ENCODE measurements at places on chromosomes 6 and 20.

- no peak for DNase-seq
Observed at GRCh38 chr6:71468038-71468437, 179.4 kb downstream of the OGFRL1 start.

DNA sequence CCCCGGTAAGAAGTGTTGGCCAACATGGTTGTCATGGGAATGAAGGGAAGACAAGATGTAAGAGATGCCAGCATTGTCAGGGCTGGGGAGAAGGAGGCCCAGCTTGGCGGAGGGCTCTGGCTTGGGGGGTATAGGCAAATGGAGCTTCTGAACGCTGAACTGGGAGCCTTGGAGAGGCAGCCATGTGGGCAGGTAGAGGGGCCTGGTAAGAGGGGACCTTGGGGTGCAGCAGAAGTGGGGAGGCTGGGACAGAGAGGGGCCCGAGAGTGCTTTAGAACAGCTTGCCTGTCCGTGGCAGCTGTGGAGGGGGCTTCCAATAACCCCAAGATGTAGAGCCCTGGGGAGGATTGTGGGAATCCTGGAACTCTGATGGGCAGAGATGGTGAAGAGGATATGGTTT is 3.0 kb downstream of the SLC22A1 start:
- no peak for DNase-seq

GRCh38 chr6:169142538-169142844 is 111.2 kb downstream of the THBS2 start:
- DNase-seq, result no peak

GRCh38 chr6:106063448-106063850 is 22.7 kb upstream of the PRDM1 start:
- no peak for DNase-seq

- no peak for DNase-seq
Observed at GRCh38 chr6:36596356-36596755, 2.2 kb downstream of the SRSF3 start.

GRCh38 chr6:161100072-161100471 is 108.5 kb downstream of the MAP3K4 start:
- DNase-seq, result no peak

GRCh38 chr6:12595161-12595811 is 121.3 kb upstream of the PHACTR1 start:
- no peak for DNase-seq

- DNase-seq, result no peak
Observed at GRCh38 chr6:25008707-25009392, 73.1 kb upstream of the RIPOR2 start.

DNA sequence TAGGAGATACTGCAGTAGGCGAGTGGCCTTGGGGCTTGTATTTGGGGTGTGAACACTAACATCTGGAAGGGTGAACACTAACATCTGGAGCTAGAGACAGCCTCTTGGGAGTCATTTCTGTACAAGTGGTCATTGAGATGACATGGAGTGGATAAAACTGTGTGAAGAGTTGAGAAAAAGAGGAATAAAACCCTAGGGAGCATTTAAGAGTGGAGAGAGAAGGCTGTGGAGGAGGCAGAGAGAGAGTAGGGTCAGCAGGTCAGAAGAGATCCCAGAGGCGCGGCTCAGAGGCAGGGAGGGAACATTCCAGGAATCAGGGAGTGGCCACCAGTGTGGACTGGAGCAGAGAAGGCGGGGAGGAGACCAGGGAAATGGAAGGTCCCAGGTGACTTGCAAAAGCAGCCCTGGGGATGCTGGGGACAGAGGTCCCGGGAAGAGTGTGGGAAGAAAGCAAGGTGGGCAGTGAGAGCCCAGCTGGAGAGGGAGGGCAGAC is 202.0 kb upstream of the RNF24 start:
- no peak for DNase-seq

GRCh38 chr20:42714298-42715141 is 475.2 kb downstream of the PTPRT start:
- DNase-seq, result no peak

- no peak for DNase-seq
Observed at GRCh38 chr6:33869826-33870423, 66.1 kb upstream of the MLN start.

DNA sequence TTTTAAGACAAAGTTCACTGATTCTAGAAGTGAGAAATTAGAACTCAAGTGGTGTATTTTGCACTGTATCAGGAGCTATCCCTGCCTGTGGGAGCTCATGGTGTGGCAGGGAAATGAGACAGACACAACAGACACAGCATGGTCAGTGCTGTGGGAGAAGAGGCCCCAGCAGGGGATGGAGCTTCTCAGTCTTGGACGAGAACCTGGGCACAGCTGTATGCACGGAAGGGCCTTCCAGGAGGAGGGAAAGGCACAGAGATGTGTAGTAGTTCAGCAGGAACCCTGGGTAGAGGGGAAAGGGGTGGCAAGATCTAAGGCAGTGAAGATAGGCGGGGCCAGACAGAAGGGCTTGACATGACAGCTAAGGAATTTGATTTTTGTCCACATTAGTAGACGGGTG is 48.8 kb upstream of the KIF25 start:
- no peak for DNase-seq

- no peak for DNase-seq
Observed at GRCh38 chr20:35626386-35627001, 10.9 kb downstream of the SPAG4 start.

- no peak for DNase-seq
Observed at GRCh38 chr6:74956559-74957428, 249.1 kb downstream of the COL12A1 start.

DNA sequence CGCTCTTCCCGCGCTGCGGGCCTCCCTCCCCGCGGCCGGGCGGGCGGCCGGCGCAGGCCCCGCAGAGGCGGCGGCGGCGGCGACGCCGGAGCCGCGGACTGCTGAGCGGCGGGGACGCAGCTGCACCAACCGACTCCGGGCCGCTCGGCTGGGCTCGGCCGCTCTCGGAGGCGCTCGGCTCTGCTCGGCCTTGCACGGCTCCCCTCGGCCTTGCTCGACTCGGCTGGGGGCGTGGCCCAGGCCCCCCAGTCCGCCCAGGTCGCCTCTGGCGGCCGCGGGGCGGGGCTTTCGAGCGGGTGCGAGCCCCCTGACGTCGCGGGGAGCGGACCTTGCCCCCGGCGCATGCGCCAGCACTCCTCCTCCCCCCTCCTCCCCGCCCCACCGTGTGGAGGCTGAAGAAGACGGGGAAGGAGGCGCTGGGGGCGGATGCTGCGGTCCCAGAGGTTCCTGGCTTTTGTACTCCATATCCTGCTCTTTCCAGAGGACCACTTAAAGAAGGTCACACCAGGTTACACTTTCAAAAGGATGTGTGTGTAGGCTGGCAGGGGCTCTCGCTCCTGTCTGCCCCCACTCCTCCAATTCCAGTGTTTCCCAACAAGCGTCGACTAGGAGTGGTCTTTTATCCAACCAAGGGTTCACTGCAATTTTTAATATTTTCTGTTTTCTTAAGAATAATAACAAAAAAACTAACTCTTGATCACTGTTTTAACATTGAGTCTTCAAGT is at the start of gene ZHX3:
Gene ZHX3, minus strand, starts transcription at position 186 of the 725 bp plus-strand sequence. CDS start 112,815 bp downstream, outside the sequence.
- peak; percentile 87 for DNase-seq

DNA sequence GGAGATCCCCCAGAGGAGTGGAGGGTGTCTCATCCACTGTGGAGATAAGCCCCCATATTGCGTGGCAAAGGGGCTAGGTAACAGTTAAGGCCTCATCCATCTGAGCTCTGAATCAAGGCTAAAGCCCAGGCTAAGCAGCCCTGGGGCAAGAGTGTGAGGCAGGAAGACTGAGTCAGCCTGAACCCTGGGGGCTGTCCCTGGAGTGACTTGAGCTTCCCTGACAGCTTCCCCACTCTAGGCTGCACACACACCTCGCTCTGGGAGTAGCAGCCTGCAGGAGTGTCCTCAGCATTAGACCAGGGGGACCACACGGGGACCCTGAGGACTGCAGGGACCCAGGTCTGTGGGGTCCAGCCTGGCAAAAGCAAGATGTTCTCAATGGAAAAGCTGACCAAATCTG is 27.9 kb downstream of the UBD start:
- DNase-seq, result no peak

- no peak for DNase-seq
Observed at GRCh38 chr6:84078335-84078734, 44.8 kb downstream of the MRAP2 start.

DNA sequence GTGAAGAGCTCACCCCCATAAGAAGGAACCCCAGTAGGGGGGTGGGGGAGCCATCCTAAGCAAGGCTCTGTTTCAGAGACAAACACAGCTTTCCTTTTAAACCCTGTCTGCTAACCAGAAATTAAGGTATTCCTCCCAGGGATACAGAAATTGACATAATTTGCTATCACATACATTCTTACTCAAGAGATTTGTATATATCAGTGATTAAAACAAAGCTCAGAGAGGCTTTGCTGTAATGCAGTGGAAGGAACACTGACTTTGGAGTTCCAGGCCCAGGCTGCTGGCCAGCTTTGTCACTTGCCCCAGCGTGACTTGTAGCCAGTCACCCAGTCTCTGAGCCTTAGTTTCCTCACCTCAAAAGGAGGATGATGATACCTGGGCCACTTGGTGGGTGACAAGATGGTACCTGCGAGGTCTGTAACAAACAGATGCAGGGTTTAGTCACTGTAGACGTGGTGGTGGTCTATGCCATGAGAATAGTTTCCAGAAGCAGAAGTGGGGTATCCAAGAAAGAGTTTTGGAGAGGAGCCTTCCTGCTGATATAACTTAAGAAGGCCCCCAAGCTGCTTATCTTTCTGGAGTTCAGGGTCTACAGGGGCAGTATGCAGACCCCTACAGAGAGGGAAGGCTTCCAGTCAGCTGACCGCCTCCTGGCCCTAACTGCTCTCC is 3.2 kb upstream of the FOXF2 start:
- no peak for DNase-seq

- no peak for DNase-seq
Observed at GRCh38 chr6:5172897-5173474, 87.8 kb downstream of the LYRM4 start.

DNA sequence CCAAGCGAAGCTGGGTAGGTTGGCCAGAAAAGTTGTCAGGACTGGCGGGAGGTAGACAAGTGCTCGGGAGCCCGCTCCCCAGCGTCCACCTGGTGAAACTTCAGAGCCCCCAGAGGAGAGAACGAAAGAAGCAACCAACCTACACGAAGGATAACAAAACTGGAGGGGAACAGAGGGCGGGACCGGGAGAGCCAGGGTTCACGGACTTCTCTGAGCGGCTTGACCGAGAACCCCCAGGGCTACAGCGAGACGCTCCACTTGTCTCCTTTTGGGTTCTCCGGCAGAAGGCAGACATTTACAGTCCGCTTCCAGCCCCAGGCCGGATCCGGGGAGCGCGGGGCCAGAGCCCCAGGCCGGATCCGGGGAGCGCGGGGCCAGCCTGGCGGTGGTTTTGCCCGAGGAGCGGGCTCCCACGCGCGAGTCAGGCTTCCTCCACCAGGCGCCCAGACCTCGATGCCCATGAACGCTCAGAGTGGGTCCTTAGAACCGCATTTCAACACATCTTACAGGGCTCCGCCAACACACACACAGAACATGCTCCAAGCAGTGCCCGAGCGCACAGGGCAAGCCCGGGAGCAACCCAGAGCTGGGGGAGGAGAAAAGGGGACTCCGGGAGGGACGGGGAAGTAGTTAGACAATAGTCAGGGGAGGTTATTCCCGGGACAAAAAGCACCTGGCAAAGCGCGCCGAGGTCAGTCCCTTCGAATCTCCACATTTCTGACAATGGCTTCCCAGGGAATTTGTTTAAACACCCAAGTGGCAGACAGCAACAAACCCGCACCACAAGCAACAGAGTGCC is 1.1 kb downstream of the PTPRK start:
- peak; percentile 3 for DNase-seq

DNA sequence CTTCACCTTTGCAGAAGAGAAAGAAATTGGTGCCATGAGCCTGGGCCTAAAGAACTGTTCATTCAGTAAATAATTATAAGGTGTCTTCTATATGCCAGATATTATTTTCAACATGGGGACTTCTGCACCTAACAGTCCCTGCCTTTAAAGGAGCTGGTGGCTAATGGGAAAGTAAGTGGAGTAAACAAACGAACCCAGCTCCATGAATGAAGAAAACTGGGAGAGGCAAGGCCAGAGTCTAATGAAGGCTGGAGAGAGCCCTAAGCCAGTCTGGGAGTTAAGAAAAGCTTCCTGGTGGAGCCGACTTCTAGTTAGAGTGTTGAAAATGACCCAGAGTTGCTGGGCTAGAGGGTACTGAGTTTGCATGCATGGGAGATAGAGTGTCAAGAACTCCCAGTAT is 24.2 kb upstream of the EFHC1 start:
- DNase-seq, result no peak

GRCh38 chr20:21622097-21622857 is 83.2 kb upstream of the PAX1 start:
- no peak for DNase-seq

DNA sequence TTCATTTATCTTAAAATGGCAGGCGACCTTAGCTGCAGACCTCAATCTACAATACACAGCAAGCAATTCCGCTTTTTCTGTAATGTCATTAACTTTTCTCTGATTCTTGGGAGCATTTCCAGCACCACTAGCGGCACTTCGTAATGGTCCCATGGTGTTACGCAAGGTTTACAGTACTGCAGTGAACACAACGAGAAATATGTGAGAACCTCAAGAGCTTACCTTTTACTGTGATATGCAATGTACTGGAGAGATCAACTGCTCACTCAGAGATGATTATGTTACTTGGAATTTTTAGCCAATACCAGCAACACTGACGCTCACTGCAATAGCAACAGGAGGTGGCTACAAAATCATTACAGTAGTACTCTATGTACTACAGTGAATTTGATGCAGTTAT is 2.8 kb upstream of the CEP43 start:
- no peak for DNase-seq

DNA sequence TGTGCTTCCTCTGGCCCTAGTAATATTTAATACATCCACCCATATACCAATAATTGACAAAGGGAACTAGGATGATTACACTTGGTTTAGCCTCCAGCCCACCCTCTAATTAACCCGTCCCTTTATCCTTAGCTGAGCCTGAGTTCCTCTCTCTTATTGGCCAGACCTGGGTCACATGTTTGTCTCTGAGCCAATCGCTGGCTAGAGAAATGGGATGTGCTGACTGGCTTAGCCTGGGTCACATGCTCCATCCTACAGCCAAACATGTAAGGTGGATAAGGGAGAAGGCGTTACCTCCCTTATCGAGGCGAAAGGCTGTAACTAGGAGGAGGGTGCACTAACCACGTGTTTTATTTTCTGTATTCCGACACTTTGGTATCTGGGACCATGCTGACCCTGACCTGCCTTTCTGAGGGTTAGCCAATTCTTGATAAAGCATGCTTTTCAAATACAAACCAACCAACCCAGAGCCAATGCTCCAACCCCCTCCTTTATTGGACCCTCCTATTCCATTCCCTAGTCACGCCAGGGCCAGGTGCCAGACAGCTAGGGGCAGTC is 262.7 kb downstream of the PREX1 start:
- no peak for DNase-seq

DNA sequence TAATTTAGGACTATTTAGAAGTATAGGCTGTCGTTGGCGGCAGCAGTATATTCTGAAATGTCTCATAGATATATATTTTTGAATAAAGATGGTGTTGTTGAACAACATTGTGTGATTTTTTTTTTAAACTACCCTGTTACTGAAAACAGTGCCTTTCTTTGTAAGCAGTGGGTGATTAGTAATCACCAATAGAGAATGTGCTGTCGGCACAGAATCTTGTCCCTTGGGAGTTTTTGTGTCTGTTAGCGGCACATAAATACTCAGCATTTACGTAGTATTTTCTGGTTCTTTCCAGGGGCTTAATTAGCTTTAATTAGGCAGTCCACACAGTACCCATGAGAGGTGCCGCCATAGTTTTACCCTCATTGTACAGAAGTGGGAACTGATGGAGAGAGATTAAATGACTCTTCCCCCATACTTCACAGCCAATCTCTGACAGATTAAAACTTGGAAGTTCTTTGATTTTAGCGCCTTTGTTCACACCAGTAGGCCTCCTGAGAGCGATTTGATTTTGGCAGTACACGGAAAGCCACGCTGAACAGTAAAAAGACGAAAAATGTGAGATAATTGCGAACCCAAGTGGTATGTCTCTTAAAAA is 58.8 kb downstream of the RPRD1B start:
- no peak for DNase-seq
